ENCODE measurements at places on chromosomes 16 and 17. TPM values are rescaled to one million over a fixed set of nuclear protein-coding genes. Genes with fewer than 3 reads are reported as not detected.

Gene PFN1
- 865 TPM for total RNA-seq

Gene MYH2
- not detected for total RNA-seq

Gene SLC38A10
- total RNA-seq: 66.3 TPM

Gene PHKB
- 96.6 TPM for total RNA-seq

Gene DHRS7C
- total RNA-seq: not detected

Gene NQO1
- total RNA-seq: 3.9 TPM

Gene CHST6
- total RNA-seq: not detected

Gene AHSP
- total RNA-seq: not detected

Gene ITGAD
- total RNA-seq: not detected

Gene CNGB1
- total RNA-seq: not detected

Gene AOC2
- total RNA-seq: 2.3 TPM

Gene TSPAN10
- not detected for total RNA-seq

- no peak overlapping the region for H3K27ac ChIP-seq
- H3K27me3 ChIP-seq: no peaks in the 10 kb centered on the region
- no peak overlapping the region for H3K4me3 ChIP-seq
- DNase-seq: no peak
These were observed 6.7 kb downstream of the SHMT1 start for GRCh38 chr17:18356624-18357023.

- no peaks in the 10 kb centered on the region for H3K36me3 ChIP-seq
- no peaks in the 10 kb centered on the region for H3K4me1 ChIP-seq
- H3K27ac ChIP-seq: no peak overlapping the region
These were observed 56.9 kb upstream of the LHX1 start for GRCh38 chr17:36880268-36880905.

DNA sequence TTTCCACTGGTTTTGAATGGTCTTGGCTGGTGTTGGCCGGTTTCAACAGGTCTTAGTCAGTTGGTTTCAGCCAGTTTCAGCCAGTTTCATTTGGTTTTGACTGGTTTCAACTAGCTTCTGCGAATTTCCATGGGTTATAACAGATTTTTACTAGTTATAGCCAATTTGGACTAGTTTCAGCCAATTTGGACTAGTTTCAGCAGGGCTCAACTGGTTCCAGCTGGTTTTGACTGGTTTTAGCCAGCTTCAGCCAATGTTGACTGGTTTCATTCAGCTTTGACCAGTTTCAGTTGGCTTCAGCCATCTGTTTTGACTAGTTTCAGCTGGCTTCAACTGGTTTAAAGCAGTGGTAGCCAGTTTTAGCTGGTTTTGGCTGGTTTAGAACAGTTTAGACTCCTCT lies 432.6 kb downstream of the UTP18 start:
- no peaks in the 10 kb centered on the region for H3K4me1 ChIP-seq
- no peaks in the 10 kb centered on the region for H3K36me3 ChIP-seq
- no peak overlapping the region for H3K27ac ChIP-seq
- H3K27me3 ChIP-seq: no peaks in the 10 kb centered on the region

DNA sequence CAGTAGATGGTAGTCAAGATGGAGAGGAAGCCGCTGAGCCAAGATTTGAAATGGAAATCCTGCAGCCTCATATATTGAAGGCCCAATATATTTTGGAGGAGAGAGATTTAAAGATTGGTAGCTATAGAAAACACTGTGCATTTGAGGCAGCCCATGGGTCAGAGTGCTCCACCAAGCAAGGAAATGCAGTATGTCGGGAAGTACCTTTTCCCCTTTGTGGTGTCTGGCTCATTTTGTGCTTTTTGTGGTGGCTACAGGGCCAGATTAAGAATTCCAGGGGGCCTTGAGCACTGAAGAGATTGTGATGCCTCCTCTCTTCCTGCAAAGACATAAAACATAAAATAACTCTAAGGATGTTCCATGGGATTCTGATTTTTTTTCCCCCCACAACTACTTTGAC lies 39.6 kb downstream of the CDRT15 start:
- H3K27ac ChIP-seq: peak overlapping the region; percentile 91
- H3K36me3 ChIP-seq: no peaks in the 10 kb centered on the region
- peaks cover 88% of the 10 kb centered on the region for H3K4me1 ChIP-seq
- no peak for DNase-seq

- no peak overlapping the region for H3K27ac ChIP-seq
- H3K36me3 ChIP-seq: no peaks in the 10 kb centered on the region
- no peak for DNase-seq
- peaks cover 5% of the 10 kb centered on the region for H3K4me1 ChIP-seq
- H3K4me3 ChIP-seq: peak overlapping the region; percentile 21
These were observed 4.9 kb downstream of the MYLK3 start for GRCh38 chr16:46743232-46743719.

GRCh38 chr17:74442670-74443515 lies 11.0 kb downstream of the GPRC5C start:
- no peak overlapping the region for H3K4me3 ChIP-seq
- no peaks in the 10 kb centered on the region for H3K27me3 ChIP-seq
- H3K36me3 ChIP-seq: no peaks in the 10 kb centered on the region
- no peak overlapping the region for H3K27ac ChIP-seq

GRCh38 chr17:66301367-66301863 lies 998 bp upstream of the PRKCA start:
- H3K27me3 ChIP-seq: no peaks in the 10 kb centered on the region
- DNase-seq: no peak
- peak overlapping the region; percentile 91 for H3K4me3 ChIP-seq

GRCh38 chr17:55441544-55441943 lies 19.9 kb upstream of the MMD start:
- no peak for DNase-seq
- H3K27me3 ChIP-seq: peaks cover 3% of the 10 kb centered on the region
- H3K36me3 ChIP-seq: no peaks in the 10 kb centered on the region
- no peaks in the 10 kb centered on the region for H3K4me1 ChIP-seq
- no peak overlapping the region for H3K27ac ChIP-seq

DNA sequence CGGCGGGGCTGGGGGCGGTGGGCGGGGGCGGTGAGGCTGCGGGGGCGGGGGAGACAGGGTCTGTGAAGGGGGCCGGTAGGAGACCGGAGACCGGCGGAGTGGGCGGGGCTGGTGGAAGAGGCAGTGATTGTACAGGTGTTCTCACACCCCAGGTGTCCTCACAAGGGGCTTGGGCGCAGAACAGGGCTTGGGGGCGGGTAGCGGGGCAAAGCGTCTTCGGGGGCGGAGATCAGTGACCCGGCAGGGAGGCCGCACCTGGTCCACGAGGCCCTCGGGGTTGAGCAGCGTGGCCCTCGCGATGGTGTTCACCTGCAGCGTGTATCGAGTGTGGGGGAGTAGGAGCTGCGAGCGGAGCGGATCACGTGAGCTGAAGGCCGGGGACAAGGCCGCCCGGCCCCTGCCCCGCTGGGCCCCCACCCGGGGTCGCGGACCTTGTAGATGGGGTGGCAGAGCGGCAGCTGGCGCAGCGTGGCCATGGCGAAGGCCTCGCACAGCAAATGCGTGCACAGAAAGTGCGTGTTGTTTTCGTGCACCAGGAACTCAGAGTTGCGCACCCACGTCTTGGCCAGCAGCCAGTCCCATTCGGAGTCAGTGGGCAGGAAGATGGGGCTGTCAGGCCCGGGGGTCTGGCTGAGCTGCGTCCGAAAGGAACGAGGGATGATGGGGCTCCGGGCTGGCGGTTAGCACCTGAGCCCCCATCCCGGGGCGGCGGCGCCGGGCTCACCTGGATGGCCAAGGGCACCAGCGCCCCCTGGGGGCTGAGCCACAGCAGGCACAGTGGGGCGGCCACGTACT lies 8.5 kb downstream of the ALOXE3 start:
- peak overlapping the region; percentile 35 for H3K4me3 ChIP-seq
- H3K4me1 ChIP-seq: peaks cover 10% of the 10 kb centered on the region
- no peaks in the 10 kb centered on the region for H3K36me3 ChIP-seq
- peaks cover 9% of the 10 kb centered on the region for H3K27me3 ChIP-seq
- peak; percentile 77 for DNase-seq

DNA sequence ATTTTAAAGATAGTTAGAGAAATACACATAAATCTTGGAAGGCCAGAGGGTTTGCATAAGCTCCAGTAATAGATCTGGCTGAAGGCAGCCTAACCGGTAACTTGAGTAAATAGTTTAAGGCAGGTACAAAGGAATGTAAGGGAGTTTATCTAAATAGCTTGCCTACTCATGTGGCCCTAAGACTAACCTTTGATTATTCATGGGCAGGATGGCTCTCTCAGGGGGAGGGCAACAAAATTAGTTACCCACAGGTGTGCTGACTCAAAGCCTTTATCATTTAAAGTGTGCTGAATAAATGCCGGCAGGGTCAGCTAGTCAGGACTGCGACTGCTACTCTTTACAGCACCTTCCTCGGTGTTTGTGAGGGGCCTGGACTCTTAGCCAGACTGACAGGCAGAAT lies 761.3 kb upstream of the KIF2B start:
- no peak overlapping the region for H3K4me3 ChIP-seq
- H3K27me3 ChIP-seq: no peaks in the 10 kb centered on the region

GRCh38 chr17:74569020-74570003 lies 2.0 kb upstream of the CD300H start:
- DNase-seq: no peak
- no peak overlapping the region for H3K4me3 ChIP-seq
- H3K27ac ChIP-seq: no peak overlapping the region
- H3K4me1 ChIP-seq: no peaks in the 10 kb centered on the region
- peaks cover 6% of the 10 kb centered on the region for H3K27me3 ChIP-seq

DNA sequence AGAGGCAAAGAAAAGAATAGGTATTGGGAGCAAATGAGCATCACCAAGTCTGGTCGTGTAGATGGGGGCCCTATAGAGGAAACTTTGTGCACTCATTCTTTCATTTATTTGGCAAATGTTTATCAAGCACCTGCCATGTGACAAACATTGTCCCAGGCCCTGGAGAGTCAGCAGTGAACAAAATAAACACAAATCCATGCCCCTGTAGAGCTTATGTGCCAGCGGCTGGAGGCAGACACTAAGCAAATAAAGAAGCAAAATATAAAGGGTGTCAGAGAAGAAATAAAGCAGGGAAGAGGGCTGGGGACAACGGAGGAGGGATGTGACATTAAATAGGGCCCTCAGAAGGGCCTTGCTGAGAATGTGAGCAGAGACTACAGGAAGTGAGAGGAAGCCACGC lies 45.5 kb downstream of the KATNIP start:
- no peak for DNase-seq
- H3K27ac ChIP-seq: no peak overlapping the region
- no peaks in the 10 kb centered on the region for H3K36me3 ChIP-seq
- no peaks in the 10 kb centered on the region for H3K4me1 ChIP-seq

DNA sequence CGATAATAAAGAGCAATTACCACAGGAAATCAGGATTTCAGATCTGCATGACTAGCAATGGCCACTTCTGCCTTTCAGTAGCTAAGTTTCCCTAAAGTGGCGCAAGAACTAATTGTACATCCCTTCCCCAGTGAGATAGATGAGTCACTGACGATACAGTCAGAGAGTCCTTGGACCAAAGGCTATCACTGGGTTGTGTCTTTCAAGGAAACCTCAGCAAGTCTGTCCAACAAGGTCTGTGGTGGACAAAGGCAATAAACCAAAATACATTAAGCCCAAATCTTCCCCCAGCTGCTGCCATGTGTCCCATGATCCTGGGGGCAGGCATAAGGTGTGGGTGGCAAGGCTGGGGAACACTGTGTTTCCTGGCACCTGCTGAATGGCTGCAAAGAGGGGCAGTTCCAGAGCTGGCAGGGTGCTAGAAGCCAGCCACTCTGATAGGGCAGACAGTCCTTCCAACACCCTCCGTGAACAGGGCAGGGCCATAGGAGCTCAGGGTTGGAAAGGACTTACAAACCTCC lies 20.5 kb upstream of the MTMR4 start:
- no peaks in the 10 kb centered on the region for H3K36me3 ChIP-seq
- peaks cover 9% of the 10 kb centered on the region for H3K4me1 ChIP-seq
- H3K4me3 ChIP-seq: no peak overlapping the region
- no peak for DNase-seq
- no peak overlapping the region for H3K27ac ChIP-seq

- H3K27ac ChIP-seq: no peak overlapping the region
- no peaks in the 10 kb centered on the region for H3K27me3 ChIP-seq
- no peaks in the 10 kb centered on the region for H3K36me3 ChIP-seq
- no peak for DNase-seq
- no peak overlapping the region for H3K4me3 ChIP-seq
- H3K4me1 ChIP-seq: no peaks in the 10 kb centered on the region
These were observed 64.9 kb downstream of the CYB561 start for GRCh38 chr17:63381101-63381729.

DNA sequence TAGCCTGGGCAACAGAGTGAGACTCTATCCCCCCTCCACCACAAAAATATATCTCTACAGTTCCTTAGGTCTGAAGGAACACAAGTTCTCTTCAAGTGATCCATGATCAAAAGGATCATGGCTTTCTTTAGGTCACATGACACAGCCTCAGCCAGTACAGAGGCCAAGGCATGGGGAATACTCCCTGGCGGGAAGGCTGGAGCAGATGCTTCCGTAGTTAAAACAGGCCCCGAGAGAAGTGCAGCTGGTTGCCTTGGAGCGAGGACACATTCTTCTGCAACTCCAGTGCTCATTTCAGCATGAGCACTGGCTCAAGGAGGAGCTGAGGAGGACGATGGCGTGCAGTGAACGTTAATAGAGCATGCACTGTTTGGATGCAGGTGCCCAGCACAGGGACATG lies 13.5 kb downstream of the CDIP1 start:
- H3K4me1 ChIP-seq: peaks cover 13% of the 10 kb centered on the region
- DNase-seq: no peak

DNA sequence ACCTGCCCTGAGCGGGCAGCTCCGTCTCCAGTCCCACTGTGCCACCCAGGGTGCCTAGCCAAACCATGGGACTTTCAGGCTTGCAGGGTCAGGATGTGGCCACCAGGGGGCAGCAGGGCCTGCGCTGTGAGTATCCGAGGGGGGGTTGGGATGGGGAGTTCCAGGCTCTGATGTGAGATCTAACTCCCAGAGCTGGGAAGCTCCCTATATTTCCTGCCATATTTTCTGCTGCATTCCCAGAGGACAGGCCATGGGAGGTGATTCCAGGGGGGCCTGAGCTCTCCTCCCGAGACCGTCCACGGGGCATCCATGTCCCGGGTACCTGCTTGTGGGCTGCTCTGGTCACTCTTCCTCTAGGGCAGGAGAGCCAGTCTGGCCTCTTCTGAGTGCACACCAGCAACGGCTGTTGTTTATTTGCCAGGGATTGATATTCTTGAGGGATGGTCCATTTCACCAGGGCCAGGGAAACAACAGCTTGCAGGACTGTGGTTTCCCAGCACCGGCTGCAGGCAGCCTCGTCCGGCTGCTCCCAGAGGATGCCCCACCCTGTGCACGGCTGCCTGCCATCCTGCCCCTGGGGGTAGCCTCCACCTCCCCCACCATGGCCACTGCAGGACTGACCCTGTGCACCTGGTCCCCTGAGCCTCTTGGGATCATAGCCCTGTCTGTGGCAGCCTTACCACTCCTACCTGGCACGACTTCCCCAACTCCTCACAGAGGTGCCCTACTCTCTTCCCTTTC lies 1.2 kb downstream of the GPR142 start:
- no peak overlapping the region for H3K27ac ChIP-seq
- peak; percentile 57 for DNase-seq
- H3K36me3 ChIP-seq: no peaks in the 10 kb centered on the region

- no peak overlapping the region for H3K4me3 ChIP-seq
- no peak for DNase-seq
- peaks cover 18% of the 10 kb centered on the region for H3K4me1 ChIP-seq
- H3K36me3 ChIP-seq: no peaks in the 10 kb centered on the region
These were observed 1.8 kb upstream of the QPRT start for GRCh38 chr16:29676989-29677785.

- peaks cover 53% of the 10 kb centered on the region for H3K36me3 ChIP-seq
- H3K4me1 ChIP-seq: peaks cover 17% of the 10 kb centered on the region
- no peak overlapping the region for H3K27ac ChIP-seq
- no peaks in the 10 kb centered on the region for H3K27me3 ChIP-seq
- no peak overlapping the region for H3K4me3 ChIP-seq
- no peak for DNase-seq
These were observed 14.2 kb upstream of the LASP1NB start for GRCh38 chr17:38911081-38911730.

- no peaks in the 10 kb centered on the region for H3K4me1 ChIP-seq
- DNase-seq: no peak
- H3K27ac ChIP-seq: no peak overlapping the region
- H3K27me3 ChIP-seq: no peaks in the 10 kb centered on the region
These were observed 158.2 kb downstream of the AIPL1 start for GRCh38 chr17:6276711-6277110.

All from CD4-positive, CD25-positive, alpha-beta regulatory T cell (primary cell).